ENCODE measurements at places on chromosomes 7 and 10.

DNA sequence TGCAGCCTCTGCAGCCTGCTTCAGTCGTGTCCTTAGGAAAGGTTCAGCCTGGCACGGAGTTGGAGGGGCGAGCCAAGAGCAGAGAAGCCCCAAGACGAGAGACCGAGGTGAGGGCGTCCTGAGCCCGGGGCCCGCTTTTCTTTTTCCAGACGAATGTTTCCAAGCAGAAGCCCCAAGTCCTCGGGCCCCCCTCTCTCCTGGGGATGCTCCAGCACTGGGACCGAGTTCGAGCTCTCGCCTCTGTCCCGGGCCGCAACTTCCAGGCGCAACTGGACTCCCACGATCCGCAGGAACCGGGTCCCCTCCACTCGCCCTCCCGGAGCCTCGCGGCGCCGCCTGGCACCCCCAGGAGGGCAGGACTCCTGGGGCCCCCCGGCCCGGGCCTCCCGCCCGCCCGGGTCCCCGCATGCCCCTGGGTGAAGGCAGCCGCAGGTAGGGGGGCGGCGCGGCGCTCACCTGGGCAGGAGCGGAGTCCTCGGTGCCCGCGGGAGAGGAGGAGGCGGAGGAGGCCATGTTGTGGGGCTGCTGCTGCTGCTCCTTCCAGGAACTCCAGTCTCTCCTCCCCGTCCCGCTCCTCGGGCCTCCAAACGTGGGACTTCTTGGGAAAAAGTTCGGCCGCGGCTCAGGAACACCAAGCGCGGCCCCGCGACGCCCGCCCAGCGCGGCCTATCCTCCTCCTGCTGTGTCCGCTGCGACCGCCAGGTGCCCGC lies 45.3 kb upstream of the CDK1 start:
- DNase-seq, result peak; percentile 71

DNA sequence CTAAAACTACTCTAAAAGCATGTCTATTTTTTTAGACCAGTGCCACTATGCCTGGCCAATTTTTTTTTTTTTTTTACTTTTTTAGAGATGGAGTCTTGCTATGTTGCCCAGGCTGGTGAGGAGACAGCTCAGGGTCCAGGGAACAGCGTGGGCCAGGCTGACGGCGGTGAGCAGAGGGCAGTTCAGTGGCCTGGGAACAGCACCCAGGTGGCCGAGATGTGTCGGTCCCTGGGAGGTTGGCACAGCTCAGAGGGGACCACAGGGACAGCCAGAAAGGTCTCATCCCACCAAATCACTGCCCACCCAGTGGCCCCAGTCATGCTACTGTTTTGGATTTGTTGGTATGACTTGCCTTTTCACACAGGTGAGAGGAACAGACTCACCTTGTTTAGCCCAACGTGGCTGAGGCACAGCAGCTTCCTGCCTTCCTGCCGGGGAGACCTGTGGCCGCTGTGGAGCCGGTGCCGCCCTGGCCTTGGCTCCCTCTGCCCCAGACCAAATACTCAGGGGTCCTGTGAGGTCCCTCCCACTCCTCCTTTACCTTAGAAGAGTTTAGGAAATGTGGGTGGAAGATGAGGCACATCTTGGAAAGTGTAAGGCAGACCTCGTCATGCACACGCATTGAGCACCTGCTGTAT lies 109.6 kb downstream of the PTPRE start:
- DNase-seq, result no peak

GRCh38 chr10:74293686-74294371 lies 142.8 kb downstream of the ADK start:
- DNase-seq, result no peak

GRCh38 chr10:46560381-46560780 lies 3.9 kb upstream of the GPRIN2 start:
- no peak for DNase-seq

- no peak for DNase-seq
Observed at GRCh38 chr10:114917927-114918672, 19.9 kb upstream of the TRUB1 start.

DNA sequence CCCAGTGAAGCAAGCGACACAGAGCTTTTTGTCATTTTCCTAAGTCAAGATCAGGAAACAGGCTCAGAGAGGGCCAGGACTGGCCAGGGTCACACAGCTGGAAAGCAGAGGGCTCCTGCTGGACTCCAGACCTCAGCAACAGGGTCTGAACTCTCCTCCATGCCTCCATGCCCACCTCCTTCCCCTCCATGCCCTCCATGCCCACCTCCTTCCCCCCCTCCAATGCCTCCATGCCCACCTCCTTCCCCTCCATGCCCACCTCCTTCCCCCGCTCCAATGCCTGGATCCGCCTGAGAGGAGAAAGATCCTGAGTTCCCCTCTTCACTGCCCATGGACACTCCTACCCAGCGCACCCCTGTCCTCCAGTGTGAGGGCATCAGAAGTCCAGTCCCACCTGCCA lies 51.3 kb downstream of the OAT start:
- no peak for DNase-seq

- DNase-seq, result no peak
Observed at GRCh38 chr7:154919344-154920225, 83.3 kb downstream of the PAXIP1 start.
